ENCODE measurements at places on chromosomes 1 and 21.

DNA sequence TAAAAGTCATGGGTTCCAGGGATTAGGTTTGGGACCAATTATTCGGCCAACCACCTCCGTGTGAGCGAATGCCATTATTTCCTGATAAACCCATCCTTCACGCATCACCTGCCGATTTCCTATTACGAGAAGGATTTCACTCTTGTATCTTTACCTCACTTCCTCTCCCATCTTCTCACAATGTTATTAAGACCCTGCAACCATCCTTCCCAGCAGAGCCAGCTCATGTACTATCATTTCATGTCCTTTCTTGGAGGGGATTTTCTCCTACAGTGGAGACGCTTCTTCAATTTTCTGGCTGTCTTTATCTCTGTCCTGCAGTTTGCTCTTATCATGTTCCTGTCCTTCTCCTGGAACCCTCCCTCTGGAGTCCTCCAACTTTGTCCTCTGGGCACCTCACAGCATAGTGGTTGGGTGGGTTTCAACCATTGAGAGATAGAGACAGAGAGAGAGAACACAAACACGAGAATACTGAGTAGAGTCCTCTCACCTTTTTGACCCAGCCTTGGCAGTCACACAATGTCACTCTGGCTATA, 192.2 kb downstream of the DYRK1A start:
- DNase-seq = no peak

- peak; percentile 98 for DNase-seq
These were observed 66.3 kb downstream of the CD58 start for GRCh38 chr1:116504308-116505156.

GRCh38 chr1:59364037-59364436, 67.1 kb downstream of the FGGY start:
- no peak for DNase-seq

DNA sequence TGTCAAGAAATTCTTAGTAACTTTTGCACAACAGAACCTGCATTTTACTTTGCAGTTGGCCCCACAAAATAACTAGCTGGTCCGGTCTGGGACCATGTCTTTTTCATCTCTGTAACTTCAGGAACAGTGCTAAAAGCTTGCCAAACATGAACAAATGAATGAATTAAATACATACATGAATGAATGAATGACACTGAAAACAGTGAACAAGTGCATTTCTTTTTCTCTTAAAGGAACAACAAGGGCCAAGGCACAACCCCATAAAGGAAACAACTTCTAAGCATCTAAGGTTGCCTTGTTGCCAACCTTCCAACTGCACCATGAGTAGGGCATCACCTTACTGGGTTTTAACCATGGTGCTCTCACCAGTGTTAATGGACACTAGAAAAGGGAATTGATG, 534.4 kb upstream of the PKN2 start:
- no peak for DNase-seq

DNA sequence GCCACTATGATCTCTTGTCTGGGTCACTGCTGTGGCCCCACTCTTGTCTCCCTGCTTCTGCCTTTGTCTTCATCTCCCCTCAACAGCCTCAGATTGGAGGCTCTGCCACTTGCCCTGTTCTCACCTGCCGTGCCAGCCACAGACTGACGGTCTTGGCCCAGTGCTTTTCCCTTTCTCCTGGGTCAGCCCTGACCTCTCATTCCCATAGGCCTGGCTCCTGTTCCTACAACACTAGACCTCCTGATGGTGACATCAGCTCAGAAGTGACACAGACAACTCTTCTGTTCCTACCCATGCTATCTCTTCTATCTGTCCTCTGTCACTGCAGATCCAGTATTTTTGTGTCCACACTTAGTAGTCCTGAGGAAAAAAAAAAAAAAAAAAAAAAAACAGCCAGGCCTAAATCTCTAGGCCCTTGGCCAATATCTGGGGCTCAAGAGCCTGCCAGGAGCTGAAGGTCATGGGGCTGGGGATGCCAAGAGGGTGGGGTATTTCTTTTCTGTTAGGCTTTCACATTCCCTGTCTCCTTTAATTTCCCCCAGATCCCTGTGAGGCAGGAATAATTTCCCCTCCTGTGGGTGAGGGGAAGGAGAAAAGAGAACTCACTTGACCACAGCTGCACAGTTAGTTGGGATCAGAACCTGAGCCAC, 42.0 kb upstream of the FOXO6 start:
- DNase-seq = no peak

- DNase-seq = no peak
These were observed 24.8 kb upstream of the ALDH4A1 start for GRCh38 chr1:18927082-18927653.

GRCh38 chr1:12636098-12636950, 7.6 kb upstream of the AADACL4 start:
- DNase-seq = no peak

DNA sequence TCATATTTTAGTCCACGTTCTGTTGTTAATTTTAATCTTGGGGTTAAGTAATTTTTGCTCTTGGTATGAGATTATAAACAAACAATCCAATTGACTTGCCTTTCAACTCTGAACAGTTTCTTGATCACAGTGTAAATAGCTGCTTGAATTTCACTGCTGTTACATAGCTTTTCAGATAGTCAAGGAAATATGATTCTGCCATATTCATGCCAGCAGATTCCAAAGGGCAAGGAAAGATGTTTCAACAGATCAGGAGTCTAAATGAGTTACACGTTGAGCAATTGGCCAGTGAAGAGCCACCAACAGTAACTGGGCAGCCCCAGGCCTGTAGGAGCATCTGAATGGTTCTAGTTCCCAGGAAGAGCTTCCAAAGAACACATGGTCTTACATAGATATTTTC, 93.6 kb downstream of the LEPR start:
- DNase-seq = no peak

- DNase-seq = peak; percentile 46
These were observed 115.7 kb downstream of the AKT3 start for GRCh38 chr1:243734308-243734695.

GRCh38 chr1:110538075-110538474, 19.1 kb upstream of the KCNA10 start:
- DNase-seq = no peak

DNA sequence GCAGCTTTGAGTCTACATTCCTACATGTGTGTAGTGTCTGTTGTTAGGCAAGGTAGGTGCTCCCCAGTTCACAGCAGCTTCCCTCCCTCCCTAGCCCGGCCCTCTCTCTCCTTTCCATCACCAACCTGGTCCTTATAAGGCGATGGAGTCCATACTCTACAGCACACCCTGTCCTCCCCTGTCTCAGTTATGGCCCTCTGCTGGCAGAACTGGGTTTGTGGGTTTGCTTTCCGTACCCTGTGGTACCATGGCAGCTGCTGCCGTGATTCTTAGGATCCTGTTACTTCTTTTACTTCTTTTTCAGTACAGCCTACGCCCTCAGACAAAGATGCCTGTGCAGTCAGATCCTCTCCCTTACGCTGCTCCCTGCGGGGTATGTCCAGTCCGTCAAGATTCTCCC, 31.7 kb downstream of the AK5 start:
- DNase-seq = peak; percentile 21

- DNase-seq = peak; percentile 31
These were observed 13.1 kb upstream of the ZRANB2 start for GRCh38 chr1:71093938-71094337.

- no peak for DNase-seq
These were observed 273.1 kb upstream of the PROX1 start for GRCh38 chr1:213714645-213715044.

DNA sequence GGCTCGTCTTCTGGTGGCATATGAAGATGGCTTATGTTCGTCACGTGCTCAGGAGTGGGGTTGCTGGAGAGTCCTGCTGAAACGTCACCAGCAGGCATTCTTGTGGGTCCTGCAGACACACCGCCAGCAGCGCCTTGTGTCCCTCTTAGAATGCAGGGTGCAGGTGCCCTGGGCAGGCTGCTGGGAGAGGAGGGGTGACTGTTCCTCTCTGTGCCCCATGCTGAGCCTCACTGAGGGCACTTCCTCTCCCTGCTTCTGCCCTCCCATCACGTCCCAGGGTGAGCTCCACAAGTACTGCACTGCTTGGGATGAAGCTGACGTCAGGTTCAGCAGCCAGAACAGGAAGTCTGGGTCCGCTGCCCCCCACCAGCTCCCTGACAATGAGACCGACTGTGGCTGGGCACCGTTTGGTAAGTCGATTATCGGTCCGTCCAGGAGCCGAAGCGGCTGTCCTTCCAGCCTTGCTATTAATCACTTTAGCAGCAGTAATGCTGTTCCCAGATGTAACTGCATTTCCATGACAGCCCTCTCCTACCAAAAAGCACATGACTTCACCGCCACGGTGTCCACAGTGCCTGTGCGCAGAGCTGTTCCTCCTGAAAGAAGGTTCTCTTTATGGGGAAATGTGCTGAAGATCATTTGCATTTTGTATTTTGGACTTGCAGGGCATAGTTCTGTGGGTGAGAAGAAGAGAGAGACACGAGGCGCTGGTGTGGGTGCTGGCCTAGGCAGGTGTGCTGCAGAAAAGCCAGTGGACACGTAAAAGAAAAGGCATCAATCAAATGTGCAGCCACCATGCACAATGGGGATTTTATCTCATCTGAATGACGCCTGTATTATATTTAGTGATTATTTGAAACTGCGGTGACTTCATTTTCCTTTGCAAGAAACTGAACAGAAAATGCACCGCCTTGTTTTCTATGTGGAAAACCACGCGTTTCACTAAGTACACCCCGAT, 21.0 kb downstream of the SLC37A1 start:
- no peak for DNase-seq

- no peak for DNase-seq
These were observed 149.0 kb upstream of the C1orf87 start for GRCh38 chr1:60222360-60223115.

GRCh38 chr1:151825751-151826660, 5.6 kb downstream of the RORC start:
- DNase-seq = no peak

- no peak for DNase-seq
These were observed 94.0 kb downstream of the TNR start for GRCh38 chr1:175649416-175649815.

- no peak for DNase-seq
These were observed 3.4 kb downstream of the OPTC start for GRCh38 chr1:203497269-203497777.

DNA sequence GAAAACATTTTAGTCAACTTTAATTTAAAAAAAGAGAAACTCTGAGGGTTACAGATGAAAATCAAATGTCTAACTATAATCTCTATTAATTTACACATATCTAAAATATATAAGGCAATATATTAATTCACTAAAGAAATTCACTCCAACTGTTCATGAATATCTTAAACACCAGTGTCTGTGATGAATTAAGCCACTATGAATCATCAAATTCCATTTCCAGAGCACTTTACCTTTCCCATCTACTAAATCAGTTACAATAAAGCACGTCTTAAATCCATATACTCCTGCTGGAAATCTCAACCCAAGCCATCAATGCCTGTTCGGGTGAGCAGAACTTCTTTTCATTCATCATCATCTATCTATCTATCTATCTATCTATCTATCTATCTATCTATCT, 4.3 kb downstream of the TAF5L start:
- no peak for DNase-seq

- no peak for DNase-seq
These were observed 152.2 kb downstream of the TNR start for GRCh38 chr1:175591083-175591743.

- no peak for DNase-seq
These were observed 72.8 kb downstream of the CD2 start for GRCh38 chr1:116826818-116827606.

DNA sequence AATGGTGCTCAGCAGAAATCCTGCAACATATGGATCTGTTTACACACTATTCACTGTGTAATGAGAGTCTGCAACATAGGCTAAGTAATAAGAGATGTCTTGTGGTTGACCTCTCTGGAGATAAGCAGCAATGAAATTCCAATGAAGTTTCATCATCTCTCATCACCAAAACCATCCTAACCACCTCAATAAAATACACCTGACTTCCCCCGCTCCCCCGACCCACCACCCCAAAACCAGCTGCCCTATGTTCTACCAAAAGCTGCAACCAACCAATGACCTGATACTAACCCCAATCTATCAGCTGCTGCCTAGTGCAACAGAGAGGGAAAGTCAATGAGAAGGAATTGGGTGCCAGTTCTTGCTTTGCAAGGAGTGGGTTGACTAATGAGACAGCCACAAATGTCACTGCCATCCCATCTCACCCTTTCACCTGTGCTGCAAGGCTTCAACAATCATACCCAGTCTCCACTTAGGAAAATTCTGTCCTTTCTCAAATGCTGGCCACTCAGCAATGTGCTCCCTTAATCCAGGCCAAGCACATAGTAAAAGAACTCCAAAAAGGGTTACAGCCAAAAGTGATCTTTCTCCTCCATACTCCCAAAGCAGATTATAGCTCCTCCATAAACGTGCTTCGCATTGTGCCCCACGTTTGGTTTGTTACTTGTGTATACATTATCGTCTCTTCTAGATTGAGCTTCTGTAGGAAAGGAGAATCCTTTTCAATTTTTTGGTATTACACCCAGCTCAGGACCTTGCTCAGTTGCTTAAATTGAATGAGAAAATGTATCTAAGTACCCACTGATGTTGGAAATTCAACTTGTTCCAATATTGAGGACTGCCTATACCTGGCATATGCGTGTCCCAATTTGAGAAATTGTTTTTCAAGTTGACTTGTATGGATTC, 29.0 kb downstream of the MRPL39 start:
- no peak for DNase-seq

DNA sequence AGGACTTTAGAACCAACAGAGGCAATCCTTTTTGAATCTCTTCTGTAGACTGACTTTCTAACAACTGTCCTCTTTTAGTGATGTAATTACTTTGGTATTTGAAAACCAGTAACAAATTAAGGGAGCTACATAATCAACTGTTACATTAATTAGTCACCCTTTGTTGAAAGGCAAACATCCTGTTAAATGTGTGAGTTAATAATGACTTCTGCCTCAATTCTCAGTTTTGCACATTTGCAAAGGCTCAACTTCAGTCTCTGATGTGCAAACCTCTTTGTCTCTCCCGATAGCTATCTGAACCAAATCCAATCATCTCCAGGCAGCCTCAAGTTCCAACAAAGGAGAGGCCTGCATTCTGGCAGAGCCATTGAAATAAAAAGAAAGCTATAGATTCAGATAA, 135.4 kb upstream of the C8B start:
- no peak for DNase-seq

- DNase-seq = peak; percentile 57
These were observed 24.3 kb downstream of the AHCTF1 start for GRCh38 chr1:246907472-246907871.

- DNase-seq = no peak
These were observed 8.0 kb downstream of the ARHGEF16 start for GRCh38 chr1:3462356-3463012.

DNA sequence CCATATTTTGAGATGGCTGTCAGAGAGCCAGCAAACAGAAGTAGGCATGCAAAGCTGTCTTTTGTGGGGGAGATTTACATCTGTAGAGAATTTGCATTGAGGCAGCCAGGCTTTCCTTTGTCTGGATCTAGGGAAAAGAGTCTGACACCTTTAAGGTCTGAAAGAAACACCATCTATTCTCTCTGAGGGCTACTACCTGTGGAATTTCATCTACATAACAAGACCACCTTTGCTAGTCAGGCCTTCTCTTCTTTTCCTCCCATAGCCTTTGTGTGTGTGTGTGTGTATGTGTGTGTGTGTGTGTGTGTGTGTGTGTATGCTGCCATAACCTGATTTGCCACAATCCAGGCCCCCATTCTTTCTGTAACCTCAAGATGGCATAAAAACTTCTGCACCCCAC, 28.4 kb upstream of the DMRTB1 start:
- no peak for DNase-seq
